Activated CD8-positive, alpha-beta memory T cell treated with anti-CD3 and anti-CD28 coated beads, Interleukin-2, amount 10 ng/mL, durations not matched to agents 7 days and 5 days (primary cell): ENCODE measurements at places on chromosomes 7 and 10. TPM values are rescaled to one million over a fixed set of nuclear protein-coding genes. Genes with fewer than 3 reads are reported as not detected.

Gene CPA4
- not detected for total RNA-seq

Gene SYNPO2L
- total RNA-seq = not detected

Gene TCAF2
- total RNA-seq = 24.6 TPM

Gene HSPA14
- 26.4 TPM for total RNA-seq

Gene EEPD1
- total RNA-seq = 1.4 TPM

Gene MAGI2
- total RNA-seq = 0.09 TPM

Gene SPDYE6
- total RNA-seq = not detected

Gene GRID2IP
- 0.26 TPM for total RNA-seq
